ENCODE measurements at places on chromosomes 2 and 18.

DNA sequence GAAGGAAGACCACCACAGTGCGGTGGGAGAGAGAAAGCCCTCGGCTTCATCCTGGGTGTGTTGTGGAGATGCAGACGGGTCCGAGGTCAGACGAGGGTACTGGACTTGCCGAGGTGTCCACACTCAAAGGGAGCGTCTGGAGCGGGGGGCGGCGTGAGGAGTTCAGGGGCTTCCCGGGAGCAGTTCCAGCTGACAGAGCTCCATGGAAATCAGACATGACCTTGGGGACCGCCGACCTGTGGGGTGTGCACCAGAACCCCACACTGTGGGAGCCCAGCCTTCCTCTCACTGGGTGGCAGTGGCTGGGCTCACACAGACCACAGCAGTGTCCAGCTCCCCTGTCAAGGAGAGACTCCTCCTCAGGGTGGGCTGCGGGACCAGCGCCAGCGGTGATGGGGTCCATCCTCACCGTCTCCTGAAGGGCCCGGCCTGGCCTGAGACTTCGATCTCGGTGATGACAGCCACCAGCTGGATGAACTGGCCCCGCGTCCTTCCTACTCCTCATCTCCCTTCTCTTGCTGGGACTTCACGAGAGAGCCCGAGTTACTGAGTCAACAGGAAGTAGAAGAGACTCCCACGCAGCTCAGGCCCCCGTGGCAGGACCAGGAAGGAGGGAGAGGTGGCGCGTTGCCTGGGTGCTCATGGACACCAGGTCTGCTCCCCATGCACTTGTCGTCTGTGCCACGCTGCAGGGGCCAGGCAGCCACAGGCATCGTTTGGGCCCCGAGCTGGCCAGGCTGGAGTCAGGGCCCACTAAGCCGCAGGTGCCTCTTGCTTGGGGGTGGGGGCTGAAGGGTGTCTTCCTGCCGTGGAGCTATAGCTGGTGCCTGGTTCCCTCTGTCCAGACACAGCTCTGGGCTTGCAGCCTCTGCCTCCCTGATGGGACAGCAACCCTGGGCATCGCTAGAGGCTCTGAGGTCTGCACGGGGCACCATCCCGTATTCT, 101.9 kb upstream of the CTDP1 start:
- no peak for DNase-seq

GRCh38 chr2:44560352-44560751, 198.6 kb downstream of the CAMKMT start:
- no peak for DNase-seq

- DNase-seq, result no peak
Measured at GRCh38 chr2:27059141-27059820, 7.8 kb downstream of the AGBL5 start.

DNA sequence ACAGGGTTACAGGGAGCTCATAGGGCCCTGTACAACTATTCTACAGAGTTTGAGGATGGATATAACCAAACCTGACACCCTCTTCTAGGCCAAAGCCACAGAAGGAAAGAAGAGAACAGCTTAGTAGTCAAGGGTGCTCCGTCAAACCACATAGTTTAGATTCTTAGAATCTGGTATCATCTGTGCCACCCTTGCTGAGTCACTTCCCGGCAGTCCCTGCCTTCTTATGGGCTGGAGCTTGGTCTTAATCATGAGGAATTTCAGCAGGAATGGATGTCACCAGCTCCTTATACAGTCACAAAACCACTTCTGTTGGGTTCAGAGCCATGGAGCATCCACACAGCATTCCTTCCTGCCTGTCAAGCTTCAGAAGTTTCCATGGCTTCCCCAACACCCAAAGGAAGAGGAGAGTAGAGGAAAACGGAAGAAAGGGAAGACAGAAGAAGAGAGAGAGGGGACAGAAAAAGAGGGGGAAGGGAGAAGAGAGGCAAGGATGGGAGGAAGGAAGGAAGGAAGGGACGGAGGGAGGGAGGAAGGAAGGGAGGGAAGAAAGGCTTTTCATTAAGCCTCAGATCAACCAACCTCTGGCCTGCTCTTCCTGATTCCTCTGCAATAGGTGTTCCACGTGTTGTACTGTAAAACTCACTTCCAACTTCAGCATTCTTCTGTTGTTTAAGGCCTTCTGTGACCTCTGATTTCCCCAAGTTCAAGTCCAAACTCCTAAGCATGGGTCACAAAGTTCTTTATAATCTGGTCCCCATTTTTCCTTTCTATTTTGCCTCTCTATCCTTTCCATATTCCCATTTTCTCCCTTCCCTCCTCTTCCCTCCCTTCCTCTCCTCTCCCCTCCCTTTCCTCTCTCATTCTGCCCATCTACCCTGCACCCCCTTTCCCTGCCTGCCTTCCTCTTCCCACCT, 246.1 kb upstream of the TNP1 start:
- no peak for DNase-seq

GRCh38 chr18:49739275-49739674, 74.1 kb downstream of the ACAA2 start:
- DNase-seq, result no peak

DNA sequence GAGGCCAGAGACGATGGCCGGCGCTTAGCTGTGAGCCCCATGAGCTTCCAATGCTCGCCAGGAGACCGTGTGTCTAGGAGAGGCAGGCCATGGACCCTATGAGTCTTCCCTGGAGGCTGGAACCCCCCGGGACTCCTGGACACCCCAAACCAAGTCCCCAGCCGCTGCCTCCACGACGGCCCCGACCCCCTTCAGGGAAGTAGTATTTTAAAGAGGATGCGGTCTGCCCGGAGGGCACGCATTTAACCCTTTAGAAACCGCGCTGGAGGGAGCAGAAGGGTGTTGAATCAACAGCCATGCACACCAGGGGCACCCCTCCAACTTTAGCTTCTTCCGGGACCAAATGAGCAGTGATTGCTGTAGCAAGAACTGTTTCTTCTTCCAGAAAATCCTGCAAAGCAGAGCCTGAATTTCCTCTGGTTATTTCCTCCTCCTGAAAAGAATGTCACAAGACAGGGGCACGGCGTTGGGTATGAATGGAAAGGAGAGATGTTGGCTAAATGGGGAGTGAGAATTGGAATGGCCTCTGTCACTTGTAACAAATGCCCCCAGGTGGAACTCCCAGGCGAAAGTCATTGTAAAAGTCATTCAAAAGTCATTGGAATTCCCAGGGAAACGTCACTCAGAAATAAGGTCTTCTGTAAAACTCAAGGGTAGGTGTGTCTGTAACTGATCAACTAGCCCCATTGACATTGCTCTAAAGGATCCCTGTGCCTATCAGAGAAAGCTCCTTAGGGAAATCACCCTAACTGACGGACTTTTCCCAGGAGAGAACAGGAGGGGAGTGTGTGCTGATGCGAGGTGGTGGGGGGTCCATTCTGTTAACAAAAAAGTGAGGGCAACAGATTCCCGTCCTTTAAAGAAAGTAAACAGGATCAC, 5.8 kb upstream of the GBX2 start:
- no peak for DNase-seq

GRCh38 chr2:96826546-96827278, 10.6 kb downstream of the CNNM3 start:
- DNase-seq, result no peak

GRCh38 chr18:393574-393957, 106.9 kb downstream of the COLEC12 start:
- no peak for DNase-seq

GRCh38 chr18:69895066-69896047, 52.3 kb downstream of the CD226 start:
- DNase-seq, result no peak

GRCh38 chr2:65465124-65465523, 32.7 kb upstream of the SPRED2 start:
- no peak for DNase-seq

- DNase-seq, result no peak
Measured at GRCh38 chr2:199462347-199462955, 4.7 kb upstream of the SATB2 start.

DNA sequence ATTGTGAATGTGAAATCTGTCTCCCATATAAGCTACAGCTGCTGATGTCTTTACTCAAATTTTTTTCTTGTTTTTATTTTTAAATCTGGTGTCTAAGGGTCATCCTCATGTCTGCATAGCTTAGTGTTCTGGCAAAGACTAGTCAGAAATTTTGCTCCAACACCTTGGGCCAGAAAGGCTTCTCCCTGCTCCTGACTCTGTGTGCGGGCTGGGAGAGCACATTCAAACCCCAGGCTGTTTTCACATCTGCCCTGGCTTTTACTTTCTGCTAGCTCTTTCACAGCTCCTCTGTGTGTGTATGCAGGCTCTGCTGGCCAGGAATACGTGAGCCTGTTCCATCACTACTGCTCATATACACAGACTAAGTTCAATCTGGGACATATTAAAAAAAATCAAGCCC, 102.9 kb upstream of the RIOK3 start:
- no peak for DNase-seq

DNA sequence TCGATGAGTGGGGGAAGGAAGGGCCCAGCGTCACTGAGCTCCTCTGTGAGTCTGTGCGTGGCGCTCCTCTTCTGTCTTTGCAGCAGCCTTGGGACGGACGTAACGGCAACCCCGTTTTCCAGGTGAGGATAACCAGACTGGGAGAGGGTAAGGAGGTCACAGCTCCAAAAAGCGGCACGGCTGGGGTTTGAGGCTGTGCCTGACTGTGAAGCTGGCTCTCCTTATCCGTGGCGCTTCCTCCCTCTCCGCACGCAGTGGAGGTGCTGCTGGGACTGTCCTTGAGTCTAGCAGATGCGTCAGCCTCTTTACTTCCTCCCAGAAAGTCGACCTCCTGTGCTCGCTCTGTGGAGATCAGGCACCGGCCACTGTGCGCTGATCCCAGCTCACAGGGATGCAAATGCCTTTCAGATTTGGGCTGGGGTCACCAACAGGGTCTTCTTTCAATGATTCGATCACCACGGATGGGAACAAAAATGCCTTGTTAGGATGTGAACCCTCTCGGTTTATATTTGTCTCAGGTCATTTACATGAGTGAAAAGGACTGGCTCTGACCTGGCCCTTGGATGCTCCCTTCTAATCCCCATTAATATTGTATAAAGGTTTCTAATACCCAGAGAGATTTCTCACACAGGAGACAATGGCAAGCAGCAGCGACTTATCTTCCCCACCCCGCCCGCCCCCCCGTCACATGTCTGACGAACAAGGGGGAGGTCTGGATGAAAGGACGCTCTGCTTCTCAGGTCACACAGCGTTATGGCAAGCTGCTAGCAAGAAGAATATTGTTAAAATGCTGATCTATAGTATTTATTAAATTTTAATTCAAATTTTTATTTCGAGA, 30.1 kb upstream of the E2F6 start:
- DNase-seq, result no peak

DNA sequence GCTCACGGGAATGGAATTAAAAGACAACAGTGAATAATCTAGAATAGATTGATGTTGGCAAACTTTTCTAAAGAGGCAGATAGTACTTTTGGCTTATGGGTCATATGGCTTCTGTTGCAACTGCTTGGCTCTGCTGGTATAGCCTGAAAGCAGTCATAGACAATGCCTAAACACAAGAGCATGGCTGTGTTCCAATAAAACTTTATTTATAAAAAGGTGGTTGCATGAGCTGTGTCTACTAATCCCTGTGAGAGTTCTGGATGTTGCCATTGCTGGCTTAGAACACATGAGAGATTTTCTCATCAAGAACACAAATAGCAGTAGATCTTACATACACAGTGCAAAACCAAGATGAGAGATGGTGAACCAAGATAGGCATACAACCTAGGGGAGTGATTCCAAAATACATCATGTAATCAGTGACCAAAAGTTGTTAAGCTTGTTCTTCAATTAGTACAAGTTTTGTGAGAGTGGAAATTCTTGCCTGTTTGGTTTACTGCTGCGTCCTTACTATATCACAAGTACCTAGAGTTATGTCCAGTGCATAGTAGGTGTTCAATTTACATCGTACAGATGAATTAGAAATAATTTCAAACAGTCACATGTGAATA, 380.0 kb downstream of the METTL4 start:
- DNase-seq, result no peak

GRCh38 chr2:127811397-127812321, 688 bp upstream of the WDR33 start:
- DNase-seq, result no peak

- DNase-seq, result no peak
Measured at GRCh38 chr18:74975001-74975400, 233.9 kb downstream of the PTGR3 start.

- DNase-seq, result no peak
Measured at GRCh38 chr2:206028101-206028500, 57.9 kb downstream of the INO80D start.

- DNase-seq, result no peak
Measured at GRCh38 chr2:161177969-161178368, 17.7 kb downstream of the TANK start.

GRCh38 chr2:119668546-119668945, 10.5 kb upstream of the TMEM177 start:
- DNase-seq, result no peak

DNA sequence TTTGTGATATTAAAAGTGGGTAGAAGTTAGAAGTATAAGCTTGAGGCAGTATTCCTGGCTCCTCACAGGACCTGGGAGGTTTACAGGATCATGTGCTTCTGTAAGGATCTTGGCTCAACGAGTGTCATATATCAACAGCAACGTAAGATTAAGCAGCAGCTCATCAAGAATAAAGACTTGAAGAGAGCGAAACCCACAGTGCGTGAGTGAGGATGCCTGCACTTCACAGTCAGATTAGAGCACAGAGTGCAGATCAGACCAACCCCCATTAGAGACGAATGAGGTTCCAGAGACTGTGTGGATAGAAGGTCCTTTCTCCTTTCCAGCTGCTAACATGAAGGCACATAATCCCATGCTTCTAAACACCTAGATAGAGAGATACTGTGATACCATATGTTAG, 1656.7 kb upstream of the NXPH2 start:
- no peak for DNase-seq

- no peak for DNase-seq
Measured at GRCh38 chr2:81739966-81740365, 1435.4 kb upstream of the LRRTM1 start.

DNA sequence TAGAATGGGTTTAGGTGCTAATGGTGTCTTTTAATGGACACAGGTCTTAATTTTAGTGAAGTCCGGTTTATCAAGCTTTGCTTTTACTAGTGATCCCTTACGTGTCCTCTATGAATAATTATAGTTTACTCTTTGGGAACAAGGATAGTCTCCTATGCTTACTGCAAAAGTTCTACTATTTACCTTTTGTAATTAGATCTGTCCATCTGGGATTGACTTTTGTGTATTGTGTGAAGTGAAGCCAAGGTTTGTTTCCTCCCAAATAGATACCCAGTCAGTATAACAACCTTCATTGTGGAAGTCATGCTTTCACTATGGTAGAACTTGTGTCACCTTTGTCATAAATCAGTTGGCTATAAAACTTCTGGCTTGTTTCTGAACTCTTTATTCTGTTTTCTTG, 740.9 kb upstream of the CRIM1 start:
- no peak for DNase-seq
